ENCODE measurements at places on chromosomes 4 and X.

DNA sequence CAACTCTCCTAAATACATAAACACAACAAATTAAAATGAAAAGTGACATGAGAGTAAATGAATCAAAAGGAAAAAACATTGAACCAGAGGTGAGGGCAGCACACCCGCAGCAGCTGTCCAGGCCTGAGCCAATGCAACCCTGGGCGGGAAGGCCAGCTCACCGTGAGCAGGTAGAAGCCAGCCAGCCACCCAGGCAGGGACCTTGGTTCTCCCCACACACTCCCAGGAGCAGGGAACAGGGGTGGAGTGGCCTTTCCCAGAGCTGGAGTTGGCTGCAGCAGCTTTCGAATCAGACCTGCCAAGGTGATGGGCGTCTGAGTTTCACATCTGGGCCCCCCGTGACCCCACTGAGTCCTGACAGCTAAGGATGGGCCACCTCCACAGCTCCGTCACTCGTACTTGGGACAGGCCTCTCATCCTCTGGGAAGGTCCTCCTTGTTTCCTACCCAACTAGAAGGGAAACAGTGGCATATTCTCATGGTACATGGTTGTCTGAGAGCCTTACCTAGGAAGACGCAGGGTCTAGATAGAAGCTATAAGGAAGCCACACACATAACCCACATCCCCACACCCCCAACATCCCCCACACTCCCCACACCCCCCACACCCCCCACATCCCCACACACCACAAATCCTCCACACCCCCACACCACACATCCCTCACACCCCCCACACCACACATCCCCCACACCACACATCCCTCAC lies 172.2 kb downstream of the DCLK2 start:
- no peak for DNase-seq

GRCh38 chrX:115344885-115345614 lies 55.5 kb downstream of the LUZP4 start:
- DNase-seq = no peak

DNA sequence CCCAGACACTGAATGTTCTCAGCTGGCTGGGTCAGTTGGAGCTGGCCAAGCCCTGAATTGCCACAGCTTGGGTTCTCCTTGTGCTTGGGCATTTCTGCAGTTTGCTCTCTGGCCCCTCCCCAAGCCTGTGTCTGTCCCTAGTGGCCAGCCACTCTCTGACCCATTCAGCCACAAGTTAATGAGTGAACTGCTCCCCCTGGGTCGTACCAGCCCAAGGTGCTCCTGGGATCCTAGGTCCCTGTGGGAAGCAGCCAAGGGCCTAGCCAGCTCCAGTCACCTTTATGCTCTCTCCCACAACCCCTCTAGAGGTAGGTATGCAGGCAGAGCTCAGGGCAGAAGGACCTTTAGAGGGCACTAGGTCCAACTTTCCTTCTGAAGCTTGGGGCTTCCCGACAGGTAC lies 51.5 kb downstream of the STARD8 start:
- no peak for DNase-seq

DNA sequence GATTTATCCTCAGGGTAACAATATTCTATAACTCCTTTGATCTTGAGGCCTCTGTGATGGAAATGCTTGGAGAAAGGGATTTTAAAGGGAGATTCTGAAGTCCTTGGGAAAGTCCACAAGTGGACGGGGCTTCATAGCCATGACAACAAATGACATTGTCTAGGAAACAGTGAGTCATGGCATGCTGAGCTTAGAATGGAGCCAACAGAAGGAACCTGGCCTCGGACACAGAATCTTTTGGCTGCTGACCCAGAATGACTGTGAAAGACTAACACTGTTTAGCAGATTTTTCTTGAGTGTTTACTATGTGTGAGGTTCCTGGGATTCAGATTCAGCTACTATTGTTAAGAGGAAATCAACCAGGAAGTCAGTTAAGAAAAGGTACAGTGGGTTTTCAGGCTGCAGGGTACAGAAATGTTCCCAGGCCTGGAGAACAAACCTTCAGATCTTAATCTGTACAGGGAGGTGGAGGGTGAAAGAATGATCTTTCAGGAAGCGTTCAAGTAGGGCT lies 18.1 kb upstream of the CXCL2 start:
- no peak for DNase-seq

DNA sequence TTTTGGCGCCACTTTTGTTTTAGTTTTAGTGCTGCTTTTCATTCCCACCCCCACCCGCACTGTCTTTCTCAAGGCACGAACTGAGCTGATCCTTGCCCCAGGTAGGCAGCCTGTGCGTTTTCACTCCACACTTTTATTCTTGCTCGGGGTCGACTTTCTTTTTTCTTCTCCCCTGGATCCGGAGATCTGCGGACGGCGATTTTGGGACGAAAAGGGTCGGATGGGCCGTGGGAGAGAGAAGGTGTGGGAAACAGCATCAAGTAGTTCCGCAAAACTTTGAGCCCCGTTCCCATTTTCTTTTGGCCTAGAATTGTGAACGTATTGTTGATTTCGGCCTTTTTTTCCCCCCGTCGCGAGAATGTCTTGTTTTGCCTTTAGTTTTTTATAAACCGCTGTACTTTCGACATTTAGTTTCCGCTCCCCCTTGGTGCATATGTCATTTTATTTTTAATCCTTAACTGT lies 531 bp downstream of the STAG2 start:
- no peak for DNase-seq

GRCh38 chrX:11944501-11944900 lies 186.5 kb downstream of the MSL3 start:
- no peak for DNase-seq

- DNase-seq = no peak
Observed at GRCh38 chr4:54423066-54423465, 194.0 kb downstream of the PDGFRA start.

- no peak for DNase-seq
Observed at GRCh38 chr4:61507091-61507490, 307.0 kb downstream of the ADGRL3 start.

DNA sequence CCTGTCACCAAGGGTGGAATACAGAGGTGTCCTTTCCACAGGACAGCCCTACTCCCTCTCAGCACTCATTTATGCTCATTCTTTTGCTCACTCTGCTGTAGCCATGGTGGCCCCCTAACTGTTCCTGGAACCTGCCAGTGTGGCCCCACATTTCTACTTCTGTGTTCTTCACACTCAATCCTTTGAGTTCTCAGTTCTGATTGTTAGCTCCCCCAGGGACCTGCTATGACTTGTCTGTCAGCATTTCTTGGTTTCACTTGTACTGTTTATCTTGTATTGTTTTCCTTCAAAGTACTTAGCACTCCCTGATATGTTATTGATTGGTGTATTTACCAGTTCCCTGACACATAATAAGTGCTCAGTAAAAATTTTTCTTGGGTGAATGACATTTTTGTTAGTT lies 14.9 kb downstream of the VBP1 start:
- no peak for DNase-seq

DNA sequence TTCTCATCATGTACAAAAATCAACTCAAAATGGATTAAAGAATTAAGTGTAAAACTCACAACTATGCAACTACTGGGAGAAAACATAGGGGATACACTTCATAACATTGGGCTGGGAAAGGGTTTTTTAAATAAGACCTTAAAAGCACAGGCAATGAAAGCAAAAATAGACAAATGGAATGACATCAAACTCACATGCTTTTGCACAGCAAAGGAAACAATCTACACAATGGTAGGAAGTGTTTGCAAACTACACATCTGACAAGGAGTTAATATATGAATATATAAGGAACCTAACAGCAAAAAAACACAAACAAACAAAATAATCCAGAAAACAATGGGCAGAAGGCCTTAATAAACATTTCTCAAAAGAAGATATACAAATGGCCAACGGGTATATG lies 57.9 kb downstream of the FREM3 start:
- DNase-seq = no peak

DNA sequence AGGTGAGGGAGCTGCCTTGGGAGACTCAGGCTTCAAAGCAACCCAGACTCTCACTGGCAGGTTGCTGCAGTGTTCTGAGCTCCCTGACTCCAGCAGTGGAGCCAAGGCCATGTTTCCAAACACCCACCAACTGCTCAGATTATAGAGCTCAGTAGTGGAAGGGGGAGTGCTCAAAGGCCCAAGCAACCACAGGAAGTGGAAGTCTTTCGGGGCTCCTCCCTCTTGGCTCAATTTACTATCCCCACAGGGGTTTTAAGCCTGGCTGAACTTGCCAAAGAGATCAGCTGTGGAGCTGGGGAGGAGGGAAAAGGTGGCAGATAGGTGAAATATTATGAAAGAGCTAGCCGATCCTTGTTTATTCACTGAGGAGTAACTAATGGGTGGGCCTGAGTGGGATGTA lies 82.5 kb downstream of the HPRT1 start:
- no peak for DNase-seq

DNA sequence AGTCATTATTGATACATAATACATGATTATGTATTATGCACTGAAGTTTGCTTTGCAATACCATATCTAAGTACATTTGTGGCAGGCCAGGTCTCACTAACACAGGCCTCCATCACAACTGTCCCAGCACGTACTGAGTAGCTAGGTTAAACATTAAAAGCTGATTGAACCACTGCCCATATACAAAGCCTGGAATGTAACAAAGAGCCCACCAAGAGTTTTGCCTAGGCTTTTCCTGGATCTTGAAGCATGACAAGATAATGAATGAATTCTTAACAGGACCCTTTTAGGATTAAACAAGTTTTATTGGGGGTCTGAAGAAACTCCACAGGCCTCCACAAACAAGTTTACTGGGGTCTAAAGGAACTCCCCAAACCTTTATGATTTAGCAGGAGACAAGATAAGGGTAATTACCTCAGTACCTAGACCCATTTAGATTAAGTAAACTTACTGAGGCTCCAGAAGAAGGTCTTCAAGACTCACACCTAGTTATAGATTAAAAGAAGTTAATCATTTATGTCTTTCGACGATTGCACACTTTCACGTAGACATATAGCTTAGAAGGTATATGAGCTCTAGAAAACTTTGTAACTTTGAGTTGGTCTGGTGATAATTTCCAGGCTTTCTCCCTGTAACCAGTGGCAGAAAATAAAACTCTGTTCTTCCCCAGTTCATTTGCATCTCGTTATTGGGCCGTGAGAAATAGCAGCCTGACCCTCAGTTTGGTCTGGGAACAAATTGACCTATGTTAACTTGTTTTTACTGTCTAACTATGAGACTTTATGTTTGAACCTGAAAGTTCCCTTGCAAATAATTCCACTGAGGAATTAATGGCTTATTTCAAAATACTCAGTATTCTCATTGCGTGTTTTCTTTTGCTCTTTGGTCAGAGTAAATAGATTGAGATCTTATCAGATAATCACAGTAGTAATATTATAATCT lies 84.8 kb downstream of the PHEX start:
- no peak for DNase-seq

DNA sequence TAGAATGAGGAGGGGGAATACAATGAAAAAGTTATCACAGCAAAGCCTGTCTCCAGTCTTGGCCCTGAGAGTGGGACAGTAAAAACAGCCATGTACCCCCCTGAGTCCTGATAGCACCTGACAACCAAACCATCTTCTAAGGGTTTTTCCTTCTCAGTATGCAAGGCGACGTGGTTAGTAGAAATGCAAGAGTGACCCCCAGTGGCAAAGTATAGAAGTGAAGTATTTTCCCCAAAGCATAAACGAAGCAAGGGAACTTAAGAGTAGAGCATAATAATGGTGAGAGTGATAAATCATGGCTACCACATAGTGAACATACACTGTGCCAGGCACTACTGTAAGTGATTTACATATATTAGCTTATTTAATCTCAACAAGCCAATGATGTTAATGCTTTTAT lies 52.8 kb downstream of the FAM47C start:
- no peak for DNase-seq

GRCh38 chr4:168633064-168633463 lies 136.2 kb downstream of the PALLD start:
- no peak for DNase-seq

GRCh38 chr4:131388277-131388676 lies 1760.8 kb upstream of the PCDH10 start:
- DNase-seq = no peak

GRCh38 chr4:83484500-83485461 lies at the start of gene ABRAXAS1:
Gene ABRAXAS1, minus strand, starts transcription at chr4:83485100. Its CDS starts 28 bp downstream, at chr4:83485072.
- DNase-seq = peak; percentile 95

- DNase-seq = no peak
Observed at GRCh38 chr4:38531141-38531727, 132.8 kb upstream of the KLF3 start.

- DNase-seq = no peak
Observed at GRCh38 chrX:68234171-68234910, 199.0 kb downstream of the OPHN1 start.

DNA sequence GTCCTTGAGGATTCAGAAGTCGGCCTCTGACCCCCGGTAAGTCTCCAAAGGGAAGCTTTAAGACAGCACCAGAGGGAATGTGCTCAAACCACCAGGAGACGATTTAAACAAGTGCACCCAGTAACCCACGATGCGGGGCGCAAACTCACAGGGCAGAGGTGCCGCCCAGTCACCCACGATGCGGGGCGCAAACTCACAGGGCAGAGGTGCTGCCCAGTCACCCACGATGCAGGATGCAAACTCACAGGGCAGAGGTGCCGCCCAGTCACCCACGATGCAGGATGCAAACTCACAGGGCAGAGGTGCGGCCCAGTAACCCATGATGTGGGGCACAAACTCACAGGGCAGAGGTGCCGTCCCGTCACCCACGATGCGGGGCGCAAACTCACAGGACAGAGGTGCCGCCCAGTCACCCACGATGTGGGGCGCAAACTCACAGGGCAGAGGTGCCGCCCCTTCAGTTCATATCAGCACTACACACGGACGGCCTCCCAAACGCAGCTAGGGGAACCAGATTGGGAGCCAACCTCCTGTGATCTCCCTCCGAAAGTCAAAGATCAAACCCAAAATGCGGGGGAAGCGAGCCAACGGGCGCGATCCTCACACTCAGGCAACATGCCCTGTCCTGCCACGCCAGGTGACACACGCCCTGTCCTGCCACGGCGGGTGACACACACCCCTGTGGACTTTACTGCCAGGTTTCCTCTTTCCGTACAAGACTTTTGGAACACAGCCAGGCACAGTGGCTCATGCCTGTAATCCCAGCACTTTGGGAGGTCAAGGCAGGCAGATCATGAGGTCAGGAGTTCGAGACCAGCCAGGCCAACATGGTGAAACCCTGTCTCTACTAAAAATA lies 11.3 kb downstream of the PPP2R3B start:
- no peak for DNase-seq

DNA sequence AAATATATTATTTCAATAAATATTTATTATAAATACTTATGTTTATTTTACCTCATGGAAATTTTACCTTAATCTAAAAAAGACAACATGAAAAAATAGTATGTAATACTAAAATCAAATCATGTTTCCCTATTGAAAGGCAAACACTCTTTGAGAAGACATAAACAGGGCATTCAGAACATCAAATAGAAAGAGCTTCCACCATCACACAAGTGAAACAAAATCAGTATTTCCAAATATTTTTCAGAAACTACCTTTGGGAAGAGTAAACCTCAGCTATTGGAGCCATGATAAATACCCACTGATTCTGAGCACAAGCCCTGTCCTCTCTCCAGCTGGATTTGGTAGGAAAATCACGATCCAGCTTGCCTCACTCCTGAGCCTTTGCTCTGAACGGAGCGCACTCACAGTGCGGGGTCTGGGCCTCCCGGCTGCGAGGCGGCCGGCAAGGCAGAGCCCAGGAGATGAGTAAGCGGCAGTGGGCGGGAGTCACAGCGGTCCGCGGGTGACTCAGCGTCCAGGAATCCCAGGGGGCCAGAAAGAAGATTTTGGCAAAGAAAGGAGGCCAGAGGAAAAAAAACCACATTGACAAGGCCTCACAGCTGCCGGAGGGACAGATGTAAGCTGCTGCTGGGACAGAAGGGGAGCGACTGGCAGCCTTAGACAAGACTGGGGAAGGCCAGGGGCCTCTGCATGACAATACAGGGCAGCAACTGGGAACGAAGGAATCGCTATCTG lies 14.7 kb upstream of the ANXA5 start:
- peak; percentile 60 for DNase-seq

- DNase-seq = no peak
Observed at GRCh38 chrX:119871245-119871598, 311 bp downstream of the RNF113A start.
